CD4-positive, alpha-beta T cell treated with Interleukin-17A for 1 hour (primary cell): ENCODE measurements at places on chromosomes 2 and 18.

DNA sequence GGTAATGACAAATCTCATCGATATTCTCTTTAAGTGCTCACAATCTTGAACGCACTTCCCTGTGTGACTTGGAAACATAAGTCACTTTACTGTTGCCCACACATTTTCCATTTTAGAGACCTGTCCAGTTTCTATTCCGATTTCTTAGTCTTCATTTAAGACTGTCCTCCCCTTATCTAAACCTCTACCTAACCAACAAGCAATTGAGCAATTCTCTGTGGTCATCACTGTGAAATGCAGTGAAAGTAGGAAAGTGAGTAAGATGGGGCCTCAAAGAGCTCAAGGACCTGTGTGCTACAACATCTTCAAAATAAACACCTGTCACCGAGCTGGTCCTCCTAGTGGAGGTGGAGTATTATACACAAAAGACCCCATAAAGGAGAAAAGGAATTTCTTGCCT is 184.4 kb downstream of the CNTNAP5 start:
- DNase-seq, result no peak

- no peak for DNase-seq
These were observed 1003.2 kb upstream of the FAM98A start for GRCh38 chr2:34602262-34602661.

GRCh38 chr2:234587341-234588053 is 90.6 kb upstream of the ARL4C start:
- DNase-seq, result no peak

DNA sequence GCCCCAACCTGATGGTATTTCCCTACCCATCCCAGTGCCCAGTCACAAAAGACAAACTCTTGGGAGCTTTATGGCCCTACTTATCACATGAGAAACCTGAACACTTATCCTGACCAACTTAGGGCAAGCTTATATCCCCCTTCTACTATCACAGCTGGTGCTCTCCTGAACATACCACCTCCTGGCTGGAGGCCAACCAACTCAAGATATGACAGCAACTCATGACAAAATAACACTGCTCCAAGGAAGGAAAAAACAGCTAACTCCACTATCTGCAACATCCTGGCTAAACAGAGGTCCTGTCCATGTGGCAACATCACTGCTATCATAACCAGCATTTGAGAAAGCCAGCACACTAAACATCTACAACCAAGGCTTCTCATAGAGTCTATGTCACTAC is 20.9 kb upstream of the CLASP1 start:
- DNase-seq, result no peak

DNA sequence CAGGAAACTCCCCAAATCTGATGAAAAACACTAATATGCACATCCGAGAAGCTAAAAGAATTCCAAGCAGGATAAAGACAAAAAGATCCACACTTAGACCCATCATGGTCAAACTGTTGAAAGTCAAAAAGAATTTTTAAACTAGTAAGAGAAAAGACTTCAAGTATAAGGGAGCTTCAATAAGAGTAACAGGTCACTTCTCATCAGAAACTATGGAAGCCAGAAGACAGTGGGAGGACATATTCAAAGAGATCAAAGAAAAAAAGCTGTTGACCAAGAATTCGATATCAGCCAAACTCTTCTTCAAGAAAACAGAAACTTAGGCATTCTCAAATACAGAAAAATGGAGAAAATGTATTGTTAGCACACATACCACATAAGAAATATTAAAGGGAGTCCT is 50.4 kb downstream of the ZC3H8 start:
- DNase-seq, result no peak

DNA sequence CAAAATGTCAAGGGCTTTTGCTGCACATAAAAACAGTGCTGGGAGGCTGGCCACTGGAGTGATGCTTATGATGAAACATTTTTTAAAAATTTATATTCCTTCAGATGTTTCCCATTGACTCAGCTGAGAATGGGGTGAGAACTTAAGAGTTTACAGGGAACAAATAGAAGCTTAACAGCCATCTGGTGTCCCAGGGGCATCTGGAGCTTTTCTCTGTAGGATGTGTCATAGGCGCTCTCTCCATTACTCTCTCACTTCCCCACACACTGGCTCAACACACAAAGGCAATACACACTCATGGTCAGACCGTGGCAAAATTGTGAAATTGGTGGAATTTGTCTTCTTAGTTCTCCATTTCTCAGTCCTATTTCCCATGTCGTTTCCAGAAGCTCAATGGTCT is 783.1 kb upstream of the LRRTM1 start:
- DNase-seq, result no peak

DNA sequence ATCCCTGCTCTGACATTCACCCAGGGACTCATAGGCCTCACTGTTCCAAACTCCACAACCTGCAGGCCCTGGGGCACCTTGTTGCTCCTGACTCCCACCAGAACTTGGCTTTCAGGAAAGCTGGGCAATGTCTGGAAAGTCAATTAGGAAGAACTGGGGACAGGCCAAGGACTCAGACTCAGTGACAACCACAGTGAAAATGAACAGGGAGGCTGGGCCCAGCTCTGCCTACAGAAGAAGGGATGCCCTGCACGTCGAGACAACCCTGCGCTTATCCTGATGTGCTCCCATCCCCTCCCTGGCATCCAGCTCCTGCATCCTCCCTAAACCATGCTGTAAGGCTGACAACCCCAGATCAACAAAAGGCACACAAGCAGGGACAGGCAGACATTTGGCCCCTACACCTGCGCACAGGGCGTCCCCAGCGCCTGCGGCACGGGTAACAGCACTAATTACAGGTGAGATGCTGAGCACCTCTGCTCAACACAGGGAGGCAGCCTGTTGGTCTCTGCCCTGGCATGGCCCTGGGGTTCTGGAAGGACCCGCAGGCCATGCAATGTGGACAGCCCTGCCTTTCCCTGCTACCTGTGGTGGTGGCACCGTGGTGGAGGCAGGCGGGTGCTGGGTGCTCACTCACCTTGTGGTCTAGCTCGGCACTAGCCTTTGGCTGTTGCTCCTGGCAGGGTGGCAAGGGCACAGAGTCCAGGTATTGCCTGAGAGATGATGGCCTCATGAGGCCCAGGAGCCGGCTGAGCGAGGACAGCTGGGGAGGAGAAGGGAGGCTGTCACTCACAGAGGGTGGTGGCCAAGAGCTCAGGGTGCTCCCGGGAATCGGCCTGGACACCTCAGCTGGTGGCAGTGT is 23.6 kb upstream of the SEMA4C start:
- DNase-seq, result no peak

- no peak for DNase-seq
These were observed 10.6 kb upstream of the C2orf74 start for GRCh38 chr2:61151436-61151835.

- DNase-seq, result no peak
These were observed 217.3 kb upstream of the HS6ST1 start for GRCh38 chr2:128535953-128536352.

DNA sequence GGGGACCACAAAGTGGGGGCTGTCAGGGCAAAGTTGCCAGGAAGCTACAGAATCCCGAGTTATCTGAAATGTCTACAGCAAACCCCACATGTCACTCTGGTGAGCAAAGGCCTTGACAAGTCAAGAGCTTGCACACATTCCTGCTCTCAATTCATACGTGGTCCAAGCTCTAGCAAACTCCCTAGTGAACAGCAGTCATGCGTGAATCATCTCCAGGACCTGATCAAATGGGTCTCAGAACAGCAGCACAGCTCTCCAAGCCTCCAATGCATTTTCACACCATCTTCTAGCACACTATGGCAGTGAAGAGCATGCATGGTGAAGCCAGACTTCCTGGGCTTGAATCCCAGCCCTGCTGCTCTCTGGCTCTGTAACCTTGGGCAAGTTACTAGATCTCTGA is 68.5 kb downstream of the MYO5B start:
- DNase-seq, result no peak

- no peak for DNase-seq
These were observed 75.6 kb upstream of the APCDD1 start for GRCh38 chr18:10378688-10379420.

DNA sequence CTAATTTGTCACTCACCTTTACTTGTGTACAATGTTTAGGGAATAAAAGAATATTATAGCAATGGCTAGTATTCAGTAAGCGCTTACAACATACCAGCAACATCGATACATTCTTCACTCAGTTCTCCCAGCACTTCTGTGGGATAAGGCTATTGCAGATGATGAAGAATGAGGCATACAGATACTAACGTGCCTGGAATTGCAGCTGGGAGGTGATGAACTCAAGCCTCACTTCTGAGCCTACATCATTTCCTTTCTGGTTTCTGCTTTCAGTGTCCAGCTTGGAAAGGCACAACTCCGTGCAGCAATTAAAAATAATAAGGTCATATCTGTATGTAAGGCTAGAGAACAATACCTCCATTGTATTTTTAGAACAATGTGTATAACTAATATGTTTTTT is 95.4 kb upstream of the AQP4 start:
- DNase-seq, result no peak

- DNase-seq, result no peak
These were observed 245.5 kb upstream of the KCNJ3 start for GRCh38 chr2:154452906-154453493.

GRCh38 chr2:172038121-172038520 is 38.4 kb downstream of the METAP1D start:
- DNase-seq, result no peak

GRCh38 chr2:12107939-12108338 is 361.5 kb downstream of the LPIN1 start:
- DNase-seq, result no peak

GRCh38 chr2:69208023-69208595 is 178.9 kb downstream of the GFPT1 start:
- DNase-seq, result no peak

DNA sequence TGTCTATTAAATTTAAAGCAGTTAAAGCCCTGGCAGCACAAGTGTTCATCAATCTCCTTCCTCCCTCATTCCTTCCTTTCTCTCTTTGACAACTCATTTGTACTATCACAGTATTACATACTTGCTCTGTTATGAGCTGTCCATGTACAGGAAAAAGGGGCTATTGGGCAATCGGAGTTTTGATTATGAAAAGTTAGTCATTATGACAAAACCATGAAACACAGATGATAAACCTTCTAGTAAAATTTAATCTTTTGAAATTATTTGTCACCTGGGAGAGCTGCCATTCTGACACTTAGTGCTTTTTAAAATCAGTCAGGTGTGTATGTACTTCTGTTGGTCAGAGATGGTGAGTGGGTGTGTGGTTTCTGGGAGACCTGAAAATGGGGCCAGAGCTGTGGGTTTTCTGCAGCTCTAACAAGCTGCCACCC is 39.4 kb downstream of the MAP4K4 start:
- DNase-seq, result no peak

DNA sequence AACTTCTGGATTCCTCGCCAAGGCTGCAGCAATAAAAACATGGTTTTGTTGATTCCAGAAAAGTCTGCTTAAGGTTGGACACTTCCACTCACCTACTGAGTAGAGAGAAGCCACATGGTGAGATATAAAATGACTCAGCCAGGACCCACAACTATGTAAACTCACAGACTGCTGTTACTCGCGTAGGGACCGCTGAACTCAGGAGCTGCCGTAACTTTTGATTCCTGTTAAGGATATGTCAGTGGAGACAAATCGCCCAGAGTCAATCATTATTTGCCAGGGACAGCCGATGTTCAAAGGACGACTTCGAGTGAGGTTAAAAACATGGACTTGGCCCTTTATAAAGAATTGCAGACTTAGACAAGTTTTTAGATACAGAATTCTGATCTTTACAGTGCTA is 25.6 kb downstream of the CYB5A start:
- DNase-seq, result no peak
